ENCODE measurements at places on chromosomes 2 and 18.

- DNase-seq = no peak
These were observed 315.8 kb upstream of the POU3F3 start for GRCh38 chr2:104538077-104538476.

DNA sequence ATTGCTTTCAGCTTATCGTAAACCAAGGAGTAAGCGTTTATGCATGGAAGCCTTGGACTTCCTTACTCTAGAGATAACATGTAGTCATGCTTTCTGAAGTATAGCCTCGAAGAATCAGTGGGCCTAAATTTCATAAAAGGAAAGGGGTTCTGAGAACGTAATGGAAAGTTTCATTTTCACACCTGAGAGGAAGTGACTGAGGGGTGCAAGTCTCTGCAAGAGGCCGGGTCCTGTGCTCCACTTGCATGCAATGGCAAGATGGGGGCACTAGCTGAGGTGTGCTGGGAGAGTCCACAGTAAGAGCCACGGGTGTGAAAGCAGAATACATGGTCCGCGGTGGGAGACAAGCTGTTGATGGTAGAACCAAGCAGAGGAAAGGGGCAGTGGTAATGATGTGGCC is 36.5 kb upstream of the C1D start:
- DNase-seq = no peak

- DNase-seq = no peak
These were observed 107.9 kb upstream of the PARD3B start for GRCh38 chr2:204437408-204437807.

DNA sequence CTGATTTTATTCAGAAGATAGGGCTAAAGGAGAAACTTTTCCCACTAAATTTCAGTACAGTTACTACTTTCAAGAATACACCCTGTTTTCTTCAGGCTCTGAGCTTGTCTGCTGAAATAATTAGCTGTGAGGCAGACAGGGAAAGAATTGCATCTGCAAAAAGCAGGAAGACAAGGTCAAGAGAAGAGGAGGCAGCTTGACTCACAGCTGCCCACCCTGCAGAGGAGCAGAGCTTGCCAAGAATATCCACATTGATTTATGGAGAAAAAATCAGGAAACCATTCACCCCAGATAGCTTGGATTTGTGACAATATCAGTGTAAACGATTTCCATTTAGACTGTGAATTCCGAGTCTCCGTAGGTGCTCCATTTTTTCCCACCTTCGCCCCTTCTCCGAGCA is 49.0 kb downstream of the ACTR2 start:
- no peak for DNase-seq

DNA sequence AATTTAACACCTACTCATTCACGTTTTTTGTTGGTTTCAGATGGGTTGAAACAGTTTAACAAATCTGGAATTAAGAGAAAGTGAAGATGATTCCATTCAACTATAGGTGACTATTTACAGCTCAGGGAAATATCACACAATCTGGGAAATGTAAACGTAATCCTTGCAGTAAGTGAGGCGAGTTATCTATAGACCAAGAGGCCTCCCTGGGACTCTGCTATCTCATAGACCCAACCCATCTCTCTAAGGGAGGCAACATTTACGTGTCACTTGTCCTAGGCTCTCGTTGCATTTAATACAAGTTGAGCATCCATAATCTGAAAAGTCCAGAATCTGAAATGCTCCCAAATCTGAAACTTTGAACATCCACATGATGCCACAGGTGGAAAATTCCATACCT is 2.0 kb upstream of the MOB4 start:
- DNase-seq = no peak

Data from stimulated activated naive CD4-positive, alpha-beta T cell (primary cell).